CD8-positive, alpha-beta T cell (primary cell): ENCODE measurements at places on chromosomes 5 and 9.

- no peak for DNase-seq
These were observed 3.6 kb upstream of the ENG start for GRCh38 chr9:127858041-127858512.

- DNase-seq, result no peak
These were observed 776 bp upstream of the TERT start for GRCh38 chr5:1295650-1296037.

DNA sequence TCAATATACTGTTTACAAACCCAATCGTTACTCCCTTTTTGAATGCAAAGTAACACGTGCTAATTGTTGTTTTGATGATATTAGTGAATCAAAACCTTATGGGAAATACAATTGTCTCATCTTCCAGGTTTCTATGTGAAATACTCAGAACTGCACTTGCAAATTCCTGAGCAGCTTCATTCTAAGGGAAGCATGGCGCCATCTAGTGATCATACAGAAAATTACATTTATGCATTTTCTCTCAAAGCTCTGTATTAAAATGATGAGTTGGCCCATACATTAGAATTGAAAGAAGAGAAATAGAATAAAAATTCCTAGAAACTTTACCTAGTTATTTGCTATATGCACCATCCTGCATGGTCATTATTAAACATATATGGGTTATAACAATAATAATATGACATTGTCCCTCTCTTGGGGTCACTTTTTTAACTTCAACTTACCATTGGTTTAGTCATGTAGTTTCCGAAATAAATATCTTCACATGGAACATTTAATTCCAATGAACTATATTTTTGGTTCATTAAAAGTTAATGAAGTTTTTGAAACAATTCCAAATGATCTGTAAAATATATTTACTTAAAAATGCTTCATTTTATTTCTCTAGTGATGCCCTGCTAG is 220.0 kb downstream of the PDE4D start:
- DNase-seq, result peak; percentile 52

GRCh38 chr5:39755986-39756385 is 331.2 kb upstream of the DAB2 start:
- DNase-seq, result no peak

GRCh38 chr9:71608825-71609447 is 159.4 kb downstream of the CEMIP2 start:
- DNase-seq, result no peak

GRCh38 chr5:17817990-17818389 is 183.7 kb downstream of the TAF11L14 start:
- no peak for DNase-seq

GRCh38 chr9:85981369-85981768 is 40.4 kb downstream of the NAA35 start:
- DNase-seq, result no peak

GRCh38 chr9:76943054-76943453 is 37.1 kb upstream of the PRUNE2 start:
- DNase-seq, result no peak

DNA sequence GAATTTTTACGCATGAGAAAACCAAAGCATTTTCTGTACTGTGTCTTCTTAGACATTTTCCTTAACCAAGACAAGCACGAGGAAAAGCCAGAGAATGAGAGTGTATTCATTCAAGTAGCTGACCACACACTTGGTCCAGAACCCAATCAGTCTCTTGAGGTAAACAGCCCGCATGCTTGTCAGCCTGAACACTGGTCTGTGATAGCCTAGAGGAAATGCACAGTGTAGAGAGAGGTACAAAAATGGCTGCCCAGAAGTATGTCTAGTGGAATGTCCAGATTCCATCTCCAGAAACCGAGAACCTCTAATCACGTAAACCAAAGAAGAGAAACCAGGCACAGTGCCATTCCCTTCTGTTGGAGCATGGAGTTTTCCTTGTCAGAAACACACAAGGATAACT is 80.0 kb upstream of the SNX2 start:
- DNase-seq, result no peak

- no peak for DNase-seq
These were observed 12.8 kb downstream of the FAM81B start for GRCh38 chr5:95403996-95404395.

- no peak for DNase-seq
These were observed 23.4 kb upstream of the GABBR2 start for GRCh38 chr9:98732091-98732490.

DNA sequence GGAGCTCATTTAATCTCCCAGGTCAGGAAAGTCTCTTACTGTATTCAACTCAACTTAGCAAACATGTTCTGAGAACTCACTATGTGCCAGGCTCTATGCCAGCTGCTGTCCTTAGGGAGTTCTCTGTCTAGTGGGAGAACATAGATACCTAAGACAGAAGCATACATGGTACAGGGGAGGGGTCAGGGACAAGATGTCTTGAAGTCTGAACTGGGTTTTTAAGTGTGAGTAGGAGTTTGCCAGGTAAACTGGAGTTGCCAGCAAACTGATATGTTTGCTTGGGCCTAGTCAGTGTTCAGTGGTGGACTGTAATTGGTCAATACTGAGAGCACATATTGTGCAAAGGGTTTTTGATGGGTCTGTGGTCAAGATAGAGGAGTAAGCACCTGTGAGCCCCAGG is 18.3 kb upstream of the GLE1 start:
- no peak for DNase-seq

- DNase-seq, result no peak
These were observed 19.8 kb downstream of the IFT74 start for GRCh38 chr9:26975728-26976707.

GRCh38 chr5:135750506-135750905 is 84.0 kb upstream of the SLC25A48 start:
- no peak for DNase-seq

GRCh38 chr5:68460147-68460798 is 244.7 kb downstream of the PIK3R1 start:
- DNase-seq, result peak; percentile 13

DNA sequence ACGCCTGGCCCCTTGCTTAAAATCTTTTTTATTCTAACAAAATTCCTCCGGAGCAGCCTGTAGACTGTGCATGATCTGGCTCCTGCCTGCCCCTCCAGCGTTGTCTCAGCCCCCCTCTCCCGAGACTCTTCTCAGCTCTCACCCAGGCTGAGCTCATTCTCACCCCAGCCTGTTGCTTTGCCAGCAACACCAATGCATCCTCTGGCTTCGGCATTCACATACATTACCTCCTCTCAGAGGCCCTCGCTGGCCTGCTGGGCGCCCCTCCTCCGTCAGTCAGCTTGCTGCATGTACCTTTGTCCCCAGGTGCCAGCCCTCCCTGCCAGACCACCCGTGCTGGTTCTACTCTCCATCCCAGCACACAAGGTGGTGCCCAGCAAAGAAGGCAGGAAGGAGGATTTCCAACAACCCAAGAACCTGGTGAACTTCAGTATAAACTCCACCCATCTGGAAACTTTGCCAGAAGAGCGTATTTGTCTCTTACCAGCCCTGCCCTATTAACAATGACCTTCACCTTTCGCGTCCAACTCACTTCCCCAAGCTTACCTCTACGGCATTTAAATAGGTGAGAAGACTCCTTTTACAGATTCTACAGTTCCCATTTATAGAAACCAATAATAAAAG is 35.0 kb downstream of the MYO10 start:
- no peak for DNase-seq

DNA sequence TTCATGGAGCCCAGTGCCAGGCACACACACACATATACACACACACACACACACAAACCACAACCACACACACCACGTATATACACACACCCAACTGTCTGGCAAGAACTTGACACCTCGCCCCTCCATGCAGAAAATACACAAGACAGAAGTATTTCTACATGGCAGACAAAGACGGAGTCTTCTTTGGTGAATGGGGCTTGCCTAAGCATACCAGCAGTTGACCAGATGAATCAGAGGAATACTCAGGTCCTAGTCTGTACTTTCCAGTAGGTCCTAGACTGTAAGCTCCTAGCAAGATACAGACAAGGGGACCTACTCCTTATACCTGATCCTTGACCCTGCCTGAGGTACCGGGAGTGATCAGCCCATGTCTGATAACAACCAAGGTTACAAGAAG is 60.1 kb downstream of the SIL1 start:
- no peak for DNase-seq

DNA sequence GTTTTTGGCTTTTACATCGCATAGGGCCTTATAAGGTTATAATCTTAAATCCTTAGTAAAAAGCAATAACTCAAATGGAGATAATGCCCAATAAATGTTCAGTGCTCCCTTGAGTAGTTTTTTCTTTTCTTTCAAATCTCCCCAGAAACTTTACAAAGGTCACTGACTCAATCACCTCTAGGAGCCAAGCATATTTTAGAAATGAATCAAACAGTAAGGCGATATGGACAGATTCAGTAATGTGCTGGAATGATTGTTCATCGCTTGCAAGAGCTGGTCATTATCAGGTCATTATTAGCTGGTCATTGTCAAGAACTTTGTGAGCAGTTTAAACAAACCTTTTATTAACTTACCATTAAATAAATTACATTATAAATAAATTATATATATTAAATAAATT is 130.4 kb upstream of the SLIT3 start:
- no peak for DNase-seq

DNA sequence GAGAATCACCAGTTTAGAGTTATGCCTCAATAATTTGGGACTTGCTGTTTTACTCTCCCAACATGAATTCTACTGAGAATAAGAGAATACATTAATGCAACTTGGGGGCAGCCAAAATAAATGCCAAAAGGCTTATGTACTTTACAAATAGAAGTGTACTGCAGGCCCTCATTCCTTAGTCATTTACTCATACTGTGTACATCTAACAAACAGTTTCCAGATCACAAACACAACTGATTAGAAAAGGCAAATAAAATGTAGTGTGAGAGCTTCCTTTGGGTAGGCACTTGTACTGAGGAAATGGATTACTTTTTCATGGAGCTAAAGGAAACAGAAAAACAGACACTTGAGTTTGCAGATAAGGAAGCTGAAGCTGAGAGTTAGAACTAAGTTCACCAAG is 12.6 kb downstream of the ANKDD1B start:
- DNase-seq, result no peak

DNA sequence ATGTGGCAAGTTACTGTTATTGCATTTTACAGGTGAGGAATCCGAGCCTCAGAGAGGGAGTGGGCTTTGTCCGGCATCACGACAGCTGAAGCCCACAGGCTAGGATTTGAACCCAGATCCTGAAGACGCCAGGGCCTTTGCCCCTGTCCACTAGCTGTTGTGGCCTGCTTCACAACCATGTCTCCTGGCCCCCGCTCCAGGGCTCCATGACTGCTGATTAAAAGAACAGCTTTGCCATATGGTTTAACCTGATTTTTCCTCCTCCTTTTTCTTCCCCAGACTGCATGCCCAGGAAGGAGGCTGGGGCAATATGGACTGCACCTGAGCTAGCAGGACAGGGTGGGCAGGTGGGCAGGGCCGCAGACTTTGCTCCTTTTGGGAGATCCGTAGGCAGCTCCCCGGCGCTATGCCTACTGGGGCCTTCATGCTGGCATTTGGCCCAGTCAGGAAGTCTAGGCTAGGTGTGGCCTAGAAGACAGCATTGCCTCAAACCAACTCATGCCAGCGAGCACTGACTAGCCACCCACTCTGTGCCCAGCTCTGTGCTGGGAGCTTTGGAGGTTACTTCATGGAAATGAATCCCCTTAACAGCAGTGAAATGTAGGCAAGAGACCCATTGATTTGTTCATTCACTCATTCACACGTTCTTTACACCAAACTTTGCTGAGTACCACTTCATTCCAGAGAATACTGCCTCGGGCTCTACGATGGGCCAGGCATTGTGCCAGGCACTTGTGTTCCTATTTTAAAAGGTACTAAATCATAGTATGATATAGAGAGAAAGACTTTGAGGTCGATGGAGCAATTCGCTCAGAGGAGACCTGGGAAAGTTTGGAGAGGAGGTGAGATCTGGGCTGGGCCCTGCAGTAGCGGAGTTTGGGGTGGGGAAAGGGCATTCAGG is 94.3 kb upstream of the CPEB4 start:
- DNase-seq, result no peak

DNA sequence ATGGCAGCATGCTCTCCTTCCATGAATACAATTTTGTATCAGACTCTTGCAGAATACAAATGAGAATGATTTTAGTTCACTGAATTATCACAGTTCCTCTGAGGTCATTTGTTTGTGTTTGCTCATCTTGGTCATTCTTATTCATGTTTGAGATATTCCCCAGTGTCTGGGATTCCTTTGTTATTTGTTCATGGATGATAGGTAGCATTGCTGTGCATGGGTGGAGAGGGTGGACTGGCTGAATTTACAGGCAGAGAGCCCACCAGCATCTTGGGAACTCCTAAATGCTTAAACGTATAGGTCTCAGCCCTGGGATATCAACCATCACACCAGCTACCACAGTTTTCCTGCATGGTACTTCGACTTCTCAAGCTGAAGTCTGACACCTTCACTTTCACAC is 459.8 kb downstream of the CCDC171 start:
- DNase-seq, result no peak

- no peak for DNase-seq
These were observed 78.1 kb downstream of the NDUFAF2 start for GRCh38 chr5:61023131-61023530.
